ENCODE measurements at places on chromosomes 13 and 19. TPM values are rescaled to one million over a fixed set of nuclear protein-coding genes. Genes with fewer than 3 reads are reported as not detected.

DNA sequence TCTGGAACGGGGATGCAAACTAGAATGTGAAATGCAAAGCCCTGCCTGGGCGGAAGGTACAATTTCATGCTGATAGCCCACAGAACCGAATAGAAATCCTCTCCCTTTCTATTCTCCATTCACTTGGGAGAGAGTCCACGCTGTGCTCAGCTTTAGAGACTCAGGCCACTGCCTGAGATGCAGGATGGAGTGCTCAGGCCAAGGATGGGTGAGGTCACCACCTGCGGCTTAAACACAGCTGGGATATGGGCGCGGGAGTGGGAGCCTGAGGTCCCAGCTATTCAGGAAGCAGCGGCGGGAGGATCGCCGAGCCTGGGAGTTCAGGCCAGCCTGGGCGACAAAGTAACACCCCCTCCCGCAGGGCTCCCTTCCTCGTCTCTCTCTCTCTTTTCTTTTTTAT, 446 bp upstream of the ZNF83 start:
- H3K4me1 ChIP-seq, result peaks cover 24% of the 10 kb centered on the region
- H3K27ac ChIP-seq, result peak overlapping the region; percentile 99
- no peak for DNase-seq
- peaks cover 8% of the 10 kb centered on the region for H3K36me3 ChIP-seq
- H3K27me3 ChIP-seq, result no peaks in the 10 kb centered on the region
- H3K4me3 ChIP-seq, result peak overlapping the region; percentile 97

DNA sequence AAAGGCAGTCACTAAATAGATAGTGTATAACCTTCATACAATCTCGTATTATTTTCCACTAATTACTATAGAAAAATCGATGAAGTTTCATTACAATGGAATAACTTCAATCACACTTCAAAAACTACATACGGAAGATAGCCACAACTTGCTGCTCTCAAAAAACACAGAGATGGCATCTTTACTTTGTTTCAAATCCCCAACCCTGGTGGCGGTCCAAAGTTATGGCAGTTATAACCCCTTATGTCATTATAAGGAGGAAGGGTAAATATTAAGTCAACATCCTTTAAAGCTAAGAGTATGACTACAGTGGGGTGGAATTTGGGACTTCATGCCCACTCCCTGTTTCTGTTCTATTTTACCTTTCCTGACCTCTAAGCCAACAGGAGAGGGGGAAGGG, 146.5 kb downstream of the LACC1 start:
- H3K4me1 ChIP-seq, result peaks cover 30% of the 10 kb centered on the region
- H3K27me3 ChIP-seq, result no peaks in the 10 kb centered on the region
- H3K4me3 ChIP-seq, result no peak overlapping the region
- no peak for DNase-seq
- H3K27ac ChIP-seq, result no peak overlapping the region

Gene SMIM44
- not detected for total RNA-seq

DNA sequence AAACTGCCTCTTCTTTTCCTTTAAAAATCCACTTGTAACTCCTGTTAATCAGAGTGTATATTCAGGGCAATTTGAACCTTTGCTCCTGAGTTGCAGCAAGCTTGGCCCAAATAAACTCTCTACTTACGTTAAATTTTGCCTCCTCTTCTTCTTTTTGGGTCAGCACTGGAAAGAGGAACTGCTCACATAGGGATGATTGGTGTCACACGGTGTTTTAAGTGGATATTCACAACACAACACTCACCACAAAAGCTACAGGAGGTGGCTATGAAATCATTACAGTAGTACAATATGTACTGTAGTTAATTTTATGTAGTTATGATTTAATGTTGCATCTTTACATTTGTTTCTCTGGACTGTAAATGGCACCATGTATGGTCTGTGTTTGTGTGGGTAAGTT, 96.8 kb upstream of the DOCK9 start:
- peaks cover 14% of the 10 kb centered on the region for H3K4me1 ChIP-seq
- no peak overlapping the region for H3K4me3 ChIP-seq
- no peak for DNase-seq
- H3K27me3 ChIP-seq, result no peaks in the 10 kb centered on the region
- H3K27ac ChIP-seq, result peak overlapping the region; percentile 34
- peaks cover 3% of the 10 kb centered on the region for H3K36me3 ChIP-seq

Gene DOCK9
- 45.4 TPM for total RNA-seq

Gene NCAN
- not detected for total RNA-seq

- no peak overlapping the region for H3K27ac ChIP-seq
- no peaks in the 10 kb centered on the region for H3K4me1 ChIP-seq
- H3K27me3 ChIP-seq, result no peaks in the 10 kb centered on the region
- H3K36me3 ChIP-seq, result peaks cover 1% of the 10 kb centered on the region
Measured at GRCh38 chr19:19745496-19746285, 12.8 kb upstream of the ZNF14 start.

Gene TPTE2
- not detected for total RNA-seq
